ENCODE measurements at places on chromosomes 3 and 15.

GRCh38 chr3:37886395-37886794 is 24.7 kb downstream of the CTDSPL start:
- no peak for DNase-seq

DNA sequence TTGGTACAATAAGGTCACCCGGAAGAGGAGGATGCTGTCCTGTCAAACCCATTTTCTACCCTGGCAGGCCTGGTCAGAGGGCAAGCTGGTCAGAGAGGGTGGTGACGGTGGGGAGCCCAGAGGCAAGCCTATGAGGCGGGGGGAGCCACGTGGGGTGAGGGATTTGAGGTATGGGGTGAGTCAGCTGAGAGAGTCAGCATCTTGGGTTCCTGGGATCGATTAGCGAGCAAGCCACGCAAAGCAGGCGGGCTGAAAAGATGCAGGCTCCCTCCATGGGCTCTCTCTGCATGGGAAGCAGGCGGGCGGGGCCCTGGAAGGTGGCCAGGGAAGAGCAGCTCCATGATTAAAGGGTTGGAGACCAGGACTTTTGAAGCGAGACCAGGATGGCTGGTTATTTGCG is 48.1 kb downstream of the MAGEF1 start:
- DNase-seq, result no peak

DNA sequence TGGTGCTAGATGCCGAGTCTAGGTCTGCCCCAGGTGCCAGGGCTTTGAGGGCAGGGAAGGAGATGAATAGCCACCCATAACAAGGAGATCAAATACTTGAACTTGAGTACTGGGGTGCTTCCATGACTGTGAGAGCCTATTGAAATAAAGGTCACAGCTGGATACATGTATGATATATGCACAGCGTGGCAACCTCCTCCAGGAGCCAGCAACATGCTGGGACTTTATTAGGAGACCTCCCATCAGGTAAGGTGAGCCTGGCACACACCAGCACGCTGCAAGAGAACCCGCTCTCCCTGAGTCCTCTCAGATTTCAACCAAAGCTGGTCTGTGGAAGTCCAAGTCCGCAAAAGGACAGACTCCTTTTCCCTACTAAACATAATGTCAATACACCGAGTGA is 10.5 kb upstream of the HES1 start:
- DNase-seq, result no peak

GRCh38 chr3:31522152-31522551 is 10.6 kb upstream of the STT3B start:
- DNase-seq, result peak; percentile 50

GRCh38 chr3:53150247-53151085 is 10.5 kb upstream of the PRKCD start:
- no peak for DNase-seq

- DNase-seq, result no peak
Observed at GRCh38 chr3:30608598-30608947, 2.2 kb downstream of the TGFBR2 start.

GRCh38 chr15:81852411-81853149 is 193.2 kb downstream of the MEX3B start:
- no peak for DNase-seq

- DNase-seq, result no peak
Observed at GRCh38 chr3:83403927-83404326, 1554.9 kb upstream of the CADM2 start.
